Fibroblast of the aortic adventitia (primary cell): ENCODE measurements at places on chromosomes 11 and 22.
A peak's percentile ranks its signal among the peaks of the same experiment; 100 is the strongest.

DNA sequence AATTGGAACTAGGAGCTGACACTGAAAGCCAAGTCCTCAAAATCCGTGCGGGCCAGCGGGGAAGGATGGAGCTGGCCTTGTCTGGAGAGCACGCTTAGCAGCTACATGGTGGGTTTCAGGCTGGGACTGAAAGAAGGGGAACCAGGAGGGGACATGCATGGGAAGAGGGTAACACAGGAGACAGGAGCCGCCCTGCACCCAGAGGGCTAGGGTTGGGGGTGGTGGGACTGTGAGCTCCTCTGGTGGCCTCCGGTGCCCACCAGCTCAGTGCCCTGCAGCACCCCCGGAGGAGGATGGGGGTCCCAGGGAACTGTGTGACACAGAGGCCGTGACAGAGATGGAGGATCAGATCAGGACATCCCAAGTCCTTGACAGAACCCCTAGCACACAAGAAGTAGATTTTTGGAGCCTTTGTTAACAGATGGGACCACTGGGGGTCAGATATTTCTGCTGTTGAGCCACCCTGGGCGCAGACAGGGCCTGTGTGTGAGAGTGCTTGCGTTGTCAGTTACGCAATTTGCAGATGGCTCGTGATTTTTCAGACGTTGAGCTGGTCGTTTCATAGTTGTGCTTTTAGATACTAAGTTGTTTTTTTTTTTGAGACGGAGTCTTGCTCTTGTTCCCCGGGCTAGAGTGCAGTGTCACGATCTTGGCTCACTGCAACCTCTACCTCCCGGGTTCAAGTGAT lies 21.3 kb upstream of the GRAMD4 start:
- DNase-seq, result no peak

- DNase-seq, result no peak
These were observed 1516.4 kb downstream of the TBC1D22A start for GRCh38 chr22:48278620-48279460.

GRCh38 chr22:40363059-40363458 lies 7.3 kb upstream of the SGSM3 start:
- DNase-seq, result no peak

DNA sequence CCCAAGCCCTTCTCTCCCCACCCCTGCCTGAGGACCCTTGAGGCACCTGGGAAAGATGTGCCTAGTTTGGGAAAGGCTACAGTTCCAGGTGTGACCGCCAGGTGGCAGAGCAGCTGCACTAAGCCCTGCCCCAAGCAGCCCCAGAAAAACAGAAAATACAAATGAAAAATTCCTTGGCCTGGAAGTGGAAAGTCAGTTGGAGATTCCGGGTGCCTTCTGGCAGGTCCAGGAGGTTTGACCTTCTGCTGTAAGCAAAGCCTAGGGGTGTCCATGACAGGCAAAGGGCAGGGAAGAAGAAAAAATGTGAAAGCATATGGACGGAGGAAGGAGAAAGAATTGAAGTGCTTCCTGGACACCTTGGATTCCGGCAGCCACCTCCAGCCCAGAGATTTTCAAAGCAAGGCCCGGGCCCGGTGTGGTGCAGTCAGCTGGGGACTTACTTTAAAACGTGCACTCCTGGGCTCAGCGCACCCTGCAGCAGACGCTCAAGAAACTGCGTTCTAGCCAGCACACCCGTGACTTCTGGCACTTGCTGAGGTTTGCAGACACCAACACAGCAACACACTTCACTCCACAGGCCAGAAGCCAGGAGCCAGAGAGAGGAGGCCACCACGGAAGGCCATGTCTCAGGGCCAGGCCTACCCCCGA lies 37.3 kb upstream of the SLC22A12 start:
- peak; percentile 78 for DNase-seq

DNA sequence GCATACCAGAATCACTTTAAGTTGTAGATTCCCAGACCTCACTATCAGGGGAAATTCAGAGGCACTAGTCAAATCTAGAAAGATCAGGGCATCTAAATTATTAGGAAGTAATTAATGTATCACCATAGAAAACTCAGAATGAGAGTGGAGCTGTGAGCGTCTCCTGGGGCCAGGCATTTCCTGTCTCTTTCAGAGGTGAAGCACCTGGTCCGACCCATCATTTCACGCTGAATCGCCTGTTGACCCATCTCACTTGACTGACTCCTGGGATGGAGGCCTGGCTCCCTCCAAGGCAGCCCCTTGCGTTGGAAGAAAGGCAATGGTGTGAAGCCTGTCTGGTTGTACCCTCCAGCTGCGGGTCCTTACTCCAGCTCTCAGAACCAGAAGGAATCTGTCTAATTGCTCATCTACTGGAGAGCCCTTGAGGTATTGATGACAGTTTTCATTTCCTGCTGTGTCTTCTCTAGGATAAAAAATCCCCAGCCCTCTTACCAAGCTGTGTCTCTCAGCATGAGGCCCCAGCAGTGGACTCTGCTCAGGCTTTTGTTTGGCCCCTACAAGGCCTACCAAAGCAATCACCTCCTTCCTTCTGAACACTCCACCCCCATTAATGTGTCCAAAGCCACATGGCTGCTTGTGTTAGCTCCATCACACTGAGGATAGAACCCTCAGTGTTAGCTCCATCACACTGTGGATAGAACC lies 93.2 kb upstream of the SYT13 start:
- DNase-seq, result no peak

DNA sequence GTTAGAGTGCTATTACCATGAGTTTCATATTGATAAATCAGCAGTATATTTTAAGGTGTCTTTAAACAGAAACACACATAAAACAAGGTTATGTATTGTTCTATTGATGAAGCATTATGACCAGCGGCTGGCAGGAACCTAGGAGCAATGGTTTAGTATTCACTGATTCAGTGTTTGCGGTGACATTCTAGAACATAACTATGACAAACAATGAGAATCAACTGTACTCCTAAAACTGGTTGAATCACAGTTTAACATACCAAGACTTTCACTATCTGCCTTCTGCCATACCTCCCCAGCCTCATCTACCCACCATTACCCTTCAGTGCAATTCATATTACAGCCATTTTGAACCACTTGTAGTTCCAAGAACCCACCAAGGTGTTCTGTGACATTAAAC lies 8.8 kb downstream of the HOATZ start:
- DNase-seq, result no peak

DNA sequence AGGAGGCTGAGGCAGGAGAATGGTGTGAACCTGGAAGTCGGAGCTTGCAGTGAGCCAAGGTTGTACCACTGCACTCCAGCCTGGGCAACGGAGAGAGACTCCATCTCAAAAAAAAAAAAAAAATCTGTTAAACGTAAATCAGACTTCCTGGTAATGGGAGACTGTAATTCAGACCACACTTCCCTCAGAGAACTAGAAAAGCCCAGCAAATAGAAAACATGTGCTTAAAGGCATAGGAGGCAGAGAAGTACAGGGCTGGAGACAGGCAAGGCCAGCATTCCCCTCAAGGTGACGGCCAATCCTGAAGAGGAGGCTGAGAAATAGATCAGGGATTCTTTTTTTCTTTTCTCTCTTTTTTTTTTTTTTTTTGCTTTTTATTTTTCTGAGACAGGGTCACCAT lies 8.2 kb downstream of the GGT5 start:
- DNase-seq, result no peak

DNA sequence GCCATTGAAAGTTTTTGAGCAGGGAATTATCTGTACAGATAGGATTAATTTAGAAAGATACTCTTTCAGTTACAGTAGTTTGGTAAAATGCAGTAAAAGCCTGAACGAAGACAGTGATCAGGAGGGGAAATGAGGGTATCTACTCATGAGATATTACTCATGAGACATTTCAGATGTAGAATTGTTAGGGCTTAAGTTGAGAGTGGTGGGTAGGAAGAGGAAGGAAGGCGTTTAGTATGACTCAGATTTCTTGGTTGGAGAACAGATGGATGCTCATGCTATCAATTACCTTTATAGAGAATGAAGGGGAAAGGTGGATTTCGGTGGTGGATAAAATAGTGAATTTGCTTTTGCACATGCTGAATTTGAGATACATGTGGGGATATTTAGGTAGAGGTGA lies 15.8 kb downstream of the CCDC81 start:
- no peak for DNase-seq

DNA sequence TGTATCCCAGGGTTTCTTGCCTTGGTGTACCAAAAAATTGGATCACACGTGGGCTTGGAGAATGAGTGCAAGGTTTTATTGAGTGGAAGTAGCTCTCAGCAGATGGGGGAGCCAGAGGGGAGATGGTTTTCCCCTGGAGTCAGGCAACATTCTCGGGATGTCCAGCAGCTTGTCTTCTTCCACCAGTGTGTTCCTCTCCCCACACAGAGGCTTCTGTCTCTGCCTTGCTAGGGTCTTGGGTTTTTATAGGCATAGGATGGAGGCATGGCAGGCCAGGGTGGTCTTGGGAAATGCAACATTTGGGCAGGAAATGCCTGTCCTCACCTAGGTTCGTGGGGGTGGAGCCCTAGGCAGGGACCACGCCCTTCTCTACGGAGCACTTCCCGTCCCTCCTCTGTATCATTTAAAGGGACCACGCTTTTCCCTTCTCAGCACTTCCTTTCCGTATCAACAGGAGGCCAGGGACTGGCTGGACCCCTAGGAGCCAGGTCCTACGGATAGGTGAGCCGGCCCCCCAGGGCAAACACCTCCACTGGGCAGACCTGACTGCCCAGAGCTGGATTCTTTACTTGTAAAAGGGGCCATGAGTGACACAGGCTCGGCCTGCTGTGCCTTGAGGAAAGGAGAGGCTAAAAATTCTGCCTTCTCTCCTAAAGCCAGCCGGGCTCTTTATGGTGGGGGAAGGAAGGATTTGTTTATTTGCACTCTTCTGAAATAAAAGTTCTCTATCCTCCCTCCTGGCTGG lies 55.3 kb upstream of the CCDC188 start:
- peak; percentile 75 for DNase-seq

DNA sequence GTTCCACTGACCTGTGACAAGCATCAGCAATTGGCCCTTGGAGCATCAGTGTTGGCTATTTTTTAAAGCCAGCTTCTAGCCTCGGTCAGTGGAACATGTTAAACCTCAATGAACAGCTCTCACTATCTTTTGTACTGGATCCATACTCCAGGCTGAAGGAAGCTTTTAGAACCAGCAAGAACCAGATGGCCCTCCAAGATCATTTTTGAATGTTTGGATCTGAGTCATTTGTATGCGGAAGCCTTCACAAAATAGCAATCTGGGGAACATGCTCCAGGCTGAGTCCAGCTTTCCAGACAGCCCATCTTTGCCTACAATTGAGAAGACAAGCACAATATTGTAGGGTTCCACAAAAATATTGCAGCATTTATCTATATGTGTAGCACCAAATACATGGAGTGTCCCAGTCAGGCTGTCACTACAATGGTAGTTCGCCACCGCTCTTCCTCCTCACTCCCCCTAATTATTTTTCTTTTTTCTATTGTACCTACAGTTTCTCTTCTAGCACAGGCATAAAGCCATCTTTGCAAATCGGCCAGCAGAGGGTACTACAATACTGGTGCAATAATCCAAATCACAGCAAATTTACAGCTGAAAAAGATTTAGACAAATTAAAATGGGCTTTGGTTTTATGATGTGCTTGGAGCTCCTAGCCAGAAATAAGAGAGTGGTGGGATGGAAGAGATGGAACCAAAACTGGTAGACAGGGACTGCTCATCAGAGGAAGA lies 177.4 kb upstream of the BLID start:
- peak; percentile 51 for DNase-seq

- DNase-seq, result peak; percentile 27
These were observed 53.6 kb downstream of the NAV2 start for GRCh38 chr11:19766206-19766605.

- no peak for DNase-seq
These were observed 1162.6 kb upstream of the TENM4 start for GRCh38 chr11:80603472-80603871.

GRCh38 chr11:57260937-57261783 lies 24.1 kb upstream of the APLNR start:
- no peak for DNase-seq

DNA sequence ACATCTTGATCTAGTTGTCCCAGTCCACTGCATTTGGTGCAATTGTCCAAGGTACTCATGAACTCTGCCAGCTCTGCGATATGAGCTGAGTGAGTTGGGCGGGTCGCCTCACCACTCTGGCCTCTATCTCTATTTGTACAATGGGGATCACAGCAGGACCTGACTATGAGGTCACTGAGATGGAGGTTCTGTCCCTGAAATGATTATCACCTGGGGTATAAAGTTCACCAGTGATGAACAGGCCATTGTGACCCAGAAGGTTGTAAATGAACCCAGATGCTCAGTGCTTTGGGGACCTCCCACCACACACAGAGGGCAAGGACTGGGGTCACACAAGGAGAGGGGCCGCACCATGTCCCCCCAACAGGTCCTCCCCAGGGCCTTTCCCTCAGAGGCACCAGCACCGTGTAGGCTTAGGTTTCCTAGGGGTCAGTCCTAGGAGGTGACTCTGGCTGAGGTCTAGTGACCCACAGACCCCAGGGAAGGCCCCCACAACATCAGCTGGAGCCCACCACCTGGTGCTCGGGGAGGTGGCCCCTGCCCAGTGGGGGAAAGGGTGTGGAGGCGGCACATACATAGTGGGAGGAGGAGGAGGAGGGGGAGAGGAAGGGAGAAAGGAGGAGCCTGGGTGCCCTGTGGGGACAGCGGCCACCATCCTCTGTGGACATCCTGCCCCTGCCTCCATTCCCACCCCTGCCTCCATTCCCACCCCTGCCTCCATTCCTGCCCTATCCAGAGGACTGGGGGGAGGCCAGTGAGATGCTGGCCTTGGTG lies 25.0 kb upstream of the IGLL1 start:
- DNase-seq, result no peak

DNA sequence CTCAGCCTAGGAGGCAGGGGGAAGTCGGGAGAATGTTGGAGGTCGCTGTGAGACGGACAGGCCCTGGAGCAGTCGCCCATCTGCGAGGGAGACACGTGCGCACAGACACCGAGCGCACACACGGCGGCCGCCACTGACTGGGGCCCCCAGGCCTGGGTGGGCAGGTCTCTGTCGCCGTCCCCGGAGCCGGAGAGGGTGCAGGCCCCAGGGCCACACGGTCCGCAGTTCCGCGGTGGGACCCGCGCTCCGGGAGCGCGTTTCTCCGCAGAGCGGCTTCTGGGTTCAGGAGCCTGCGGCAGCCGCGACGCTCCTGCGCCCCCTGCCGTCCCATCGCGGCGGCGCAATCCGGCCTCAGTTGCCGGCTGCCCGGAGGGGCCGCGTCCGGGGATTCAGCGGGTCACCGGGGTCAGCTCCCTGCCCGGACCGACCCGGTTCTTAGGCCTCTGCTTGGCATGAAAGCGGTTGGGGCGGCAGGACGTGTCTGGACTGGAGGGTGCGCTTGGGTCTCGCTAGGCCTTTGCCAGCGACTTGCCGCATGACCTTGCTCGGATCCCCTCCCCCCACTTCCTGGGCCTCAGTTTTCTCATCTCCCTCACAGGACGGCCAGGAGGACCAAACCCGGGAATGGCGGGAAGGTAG lies 31.2 kb downstream of the PDE2A start:
- peak; percentile 44 for DNase-seq

- DNase-seq, result no peak
These were observed 75.4 kb upstream of the VPREB1 start for GRCh38 chr22:22168941-22169867.

DNA sequence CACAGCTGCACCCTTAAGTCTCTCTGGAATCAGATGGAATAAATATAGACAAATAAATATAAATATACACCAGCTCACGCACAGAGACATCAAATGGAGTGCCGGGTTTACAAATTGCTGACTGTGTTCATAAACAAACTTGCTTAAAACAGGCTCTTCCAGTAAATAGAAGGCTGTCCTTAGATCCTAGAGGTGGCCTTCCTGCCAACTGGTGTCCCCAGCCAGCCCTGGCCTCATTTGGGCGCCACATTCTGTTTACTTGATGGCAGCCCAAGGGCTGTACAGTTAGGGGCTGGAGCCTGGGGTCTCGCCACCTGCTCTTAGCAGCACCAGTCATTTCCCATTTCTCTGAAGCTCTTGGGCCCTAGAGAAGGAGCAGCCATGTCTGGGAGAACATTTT lies 20.8 kb downstream of the ARFGAP2 start:
- no peak for DNase-seq
